ENCODE measurements at places on chromosomes 2 and 18. TPM values are rescaled to one million over a fixed set of nuclear protein-coding genes. Genes with fewer than 3 reads are reported as not detected.

DNA sequence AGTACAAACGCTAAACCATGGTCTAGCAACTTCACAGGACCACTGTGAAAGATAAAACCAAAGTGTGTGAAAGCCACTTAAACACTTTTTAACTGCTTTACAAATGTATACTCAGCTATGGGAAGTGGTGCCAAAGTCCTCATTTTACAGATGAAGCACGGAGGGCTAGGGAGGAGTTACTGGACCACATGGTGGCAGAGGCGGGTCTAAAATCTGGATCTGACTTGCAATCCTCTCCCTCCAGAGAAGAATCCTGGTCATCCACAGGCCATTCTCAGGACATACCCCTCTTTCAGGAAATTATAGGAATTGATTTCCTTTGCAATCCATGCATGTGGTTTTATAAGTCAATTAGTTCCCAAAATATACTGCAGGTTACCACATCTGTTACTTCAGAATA lies 84.6 kb upstream of the GYPC start:
- no peak for DNase-seq

GRCh38 chr2:221851531-221852045 lies 279.5 kb upstream of the EPHA4 start:
- DNase-seq, result no peak

- no peak for DNase-seq
Observed at GRCh38 chr2:116582850-116583249, 1231.6 kb upstream of the DDX18 start.

GRCh38 chr2:224850081-224850480 lies 133.9 kb upstream of the CCDC195 start:
- DNase-seq, result no peak

DNA sequence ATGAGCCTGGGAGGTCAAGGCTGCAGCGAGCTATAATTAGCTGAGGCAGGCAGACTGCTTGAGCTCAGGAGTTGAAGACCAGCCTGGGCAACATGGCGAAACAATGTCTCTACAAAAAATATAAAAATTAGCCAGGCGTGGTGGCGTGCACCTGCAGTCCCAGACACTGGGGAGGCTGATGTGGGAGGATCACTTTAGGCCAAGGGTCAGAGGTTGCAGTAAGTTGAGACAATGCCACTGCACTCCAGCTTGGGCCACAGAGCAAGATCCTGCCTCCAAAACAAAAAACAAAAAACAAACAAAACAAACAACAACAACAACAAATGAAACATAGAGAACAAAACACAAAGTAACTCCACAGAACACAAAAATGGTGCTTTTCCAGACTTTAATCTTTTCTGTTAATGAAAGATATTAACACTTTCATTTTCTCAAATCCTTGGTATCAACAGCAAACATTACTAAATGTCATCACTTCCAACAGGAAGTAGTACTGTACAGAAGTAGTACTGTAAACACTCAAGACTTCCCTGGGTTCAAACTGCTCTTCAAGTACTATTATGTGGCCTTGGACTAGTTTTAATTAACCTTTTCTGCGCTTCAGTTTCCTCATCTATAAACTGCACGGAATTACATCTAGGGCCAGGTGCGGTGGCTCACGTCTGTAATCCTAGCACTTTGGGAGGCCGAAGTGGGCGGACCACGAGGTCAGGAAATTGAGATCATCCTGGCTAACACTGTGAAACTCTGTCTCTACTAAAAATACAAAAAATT lies 27.9 kb downstream of the PUM2 start:
- no peak for DNase-seq

The ACKR3 gene
- 40.5 TPM for total RNA-seq

DNA sequence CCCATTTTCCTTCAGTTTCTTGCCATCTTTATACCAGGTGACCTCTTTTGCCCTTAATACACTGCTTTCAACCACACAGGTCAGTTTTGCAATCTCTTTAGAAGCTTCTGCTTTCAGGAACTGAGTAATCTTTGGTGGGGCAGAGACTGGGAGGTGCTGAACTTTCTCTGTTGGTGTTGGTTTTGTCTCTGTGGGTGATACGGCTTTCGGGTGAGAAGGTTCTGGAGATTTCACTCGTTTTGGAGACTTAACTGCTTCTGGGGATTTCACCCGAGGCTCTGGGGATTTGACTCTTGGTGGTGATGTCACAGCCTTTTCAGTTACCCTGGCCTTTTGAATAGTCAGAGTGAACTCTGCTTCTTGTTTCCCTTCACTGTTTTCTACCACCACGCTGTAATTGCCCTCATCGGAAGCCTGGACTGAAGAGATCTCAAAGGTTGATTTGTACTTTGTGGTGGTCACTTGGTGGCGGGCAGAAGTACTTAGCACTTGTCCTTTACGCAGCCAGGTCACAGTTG lies 50.4 kb downstream of the PLEKHA3 start:
- DNase-seq, result no peak

The HOXD13 gene
- not detected for total RNA-seq

DNA sequence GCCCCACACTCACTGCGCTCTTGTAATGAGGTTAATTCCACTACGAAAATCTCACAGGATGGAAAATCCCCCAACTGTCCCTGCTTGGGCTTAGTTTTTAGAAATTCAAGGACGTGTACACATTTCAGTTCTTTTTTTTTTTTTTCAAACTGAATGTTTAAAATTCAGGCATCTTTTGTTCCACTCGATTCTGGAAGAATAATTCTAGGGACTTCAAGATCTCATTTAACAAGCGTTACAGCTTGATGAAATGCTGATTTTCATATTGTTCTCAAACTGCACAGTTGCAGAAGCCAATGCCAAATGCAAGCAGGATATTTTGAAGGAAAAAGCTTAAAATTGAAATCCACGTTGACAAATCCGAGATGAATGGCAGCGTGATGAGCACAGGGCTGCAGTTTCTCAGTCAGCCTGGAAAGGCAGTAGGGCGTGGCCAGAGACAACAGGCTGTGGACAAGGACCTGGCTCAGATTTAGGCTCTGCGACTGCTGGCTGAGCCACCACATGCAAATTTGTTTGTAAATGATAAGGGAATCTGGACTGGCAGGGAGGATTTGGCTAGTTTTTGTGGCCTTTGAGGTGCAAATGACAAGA lies 128.1 kb upstream of the MYCN start:
- DNase-seq, result no peak

DNA sequence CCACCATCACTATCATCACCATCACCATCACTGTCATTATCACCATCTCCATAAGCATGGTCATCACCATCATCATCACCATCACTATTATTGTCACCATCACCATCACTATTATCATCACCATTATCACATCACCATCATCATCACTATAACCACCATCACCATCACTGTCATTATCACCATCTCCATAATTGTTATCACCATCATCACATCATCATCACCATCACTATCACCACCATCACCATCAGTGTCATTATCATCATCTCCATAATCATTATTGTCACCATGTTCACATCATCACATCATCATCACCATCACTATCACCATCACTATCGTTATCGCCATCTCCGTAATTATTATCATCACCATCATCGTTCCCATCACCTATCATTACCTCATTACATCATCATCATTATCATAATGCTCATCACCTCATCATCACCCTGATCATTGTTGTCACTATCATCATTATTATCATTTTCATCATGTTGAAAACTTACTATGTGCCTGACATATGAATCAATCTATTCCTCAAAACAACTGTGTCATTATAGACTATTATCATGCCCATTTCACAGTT lies 280.3 kb upstream of the HS6ST1 start:
- no peak for DNase-seq

DNA sequence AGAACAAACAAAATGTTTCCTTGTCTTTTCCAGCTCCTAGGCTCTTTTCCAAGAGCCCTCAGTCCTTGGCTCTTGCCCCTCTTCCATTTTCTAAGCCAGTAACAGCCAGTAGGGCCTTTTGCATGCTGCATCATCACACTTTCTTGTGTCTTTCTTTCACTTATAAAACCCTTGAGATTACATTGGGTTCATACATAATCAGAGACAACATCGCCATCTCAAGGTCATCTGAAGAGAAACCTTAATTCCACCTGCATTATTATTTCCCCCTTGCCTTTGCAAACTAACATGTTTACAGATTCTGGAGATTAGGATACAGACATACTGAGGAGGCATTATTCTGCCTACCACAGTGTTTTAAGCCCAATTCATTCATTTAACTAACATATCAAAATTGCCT lies 697.3 kb downstream of the TRIB2 start:
- no peak for DNase-seq

The DLX2 gene
- total RNA-seq, result 17.4 TPM

The CREG2 gene
- not detected for total RNA-seq

DNA sequence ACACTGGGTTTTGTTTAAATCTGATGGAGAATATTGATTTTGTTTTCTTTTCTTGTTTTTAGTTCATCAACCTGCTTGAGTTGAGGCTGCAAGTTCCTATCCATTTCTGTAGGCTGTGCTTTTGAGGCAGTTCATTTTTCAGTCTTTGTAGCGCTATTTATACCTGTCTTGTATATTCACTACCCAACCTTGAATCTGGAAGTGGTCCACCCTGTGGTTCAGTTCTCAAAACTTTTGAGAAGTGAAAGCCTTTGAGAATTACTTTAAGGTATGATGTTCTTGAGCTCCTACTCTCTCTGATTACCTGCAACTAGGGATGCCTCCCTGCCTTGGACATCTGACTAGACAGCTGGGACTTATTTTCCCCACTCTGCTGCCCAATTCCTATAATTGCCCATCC lies 53.5 kb upstream of the KCNE4 start:
- no peak for DNase-seq

GRCh38 chr2:45180779-45181178 lies 171.5 kb upstream of the SIX2 start:
- DNase-seq, result no peak

The C2orf66 gene
- 0.27 TPM for total RNA-seq

DNA sequence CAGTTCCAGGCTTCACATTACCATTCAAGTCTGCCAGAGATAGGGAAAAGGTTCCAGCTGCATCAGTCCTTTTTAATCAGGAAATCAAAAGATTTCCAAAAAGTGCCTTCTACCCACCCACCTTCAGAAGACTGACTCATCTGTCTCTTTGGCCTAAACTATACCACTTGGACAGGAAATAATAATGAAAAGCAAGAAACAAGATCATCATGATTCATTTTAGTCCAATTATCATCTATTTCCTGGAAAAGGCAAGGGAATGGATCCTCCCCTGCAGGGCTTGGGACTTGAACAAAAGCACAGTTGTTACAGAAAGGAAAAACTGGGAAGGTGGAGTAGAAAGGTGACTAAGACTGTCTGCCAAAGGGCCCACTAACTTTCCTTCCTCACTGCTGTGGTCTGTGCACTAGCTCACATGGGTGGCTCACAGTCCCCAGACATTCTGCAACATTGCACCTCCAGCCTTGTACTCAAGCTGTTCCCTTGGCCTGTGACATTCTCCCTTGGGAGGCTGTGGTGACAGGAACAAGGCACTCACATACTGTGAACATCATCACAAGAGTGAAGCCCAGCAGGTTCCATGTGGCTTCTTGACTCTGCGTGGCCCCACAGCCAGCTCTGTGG lies 75.3 kb downstream of the VSNL1 start:
- no peak for DNase-seq

DNA sequence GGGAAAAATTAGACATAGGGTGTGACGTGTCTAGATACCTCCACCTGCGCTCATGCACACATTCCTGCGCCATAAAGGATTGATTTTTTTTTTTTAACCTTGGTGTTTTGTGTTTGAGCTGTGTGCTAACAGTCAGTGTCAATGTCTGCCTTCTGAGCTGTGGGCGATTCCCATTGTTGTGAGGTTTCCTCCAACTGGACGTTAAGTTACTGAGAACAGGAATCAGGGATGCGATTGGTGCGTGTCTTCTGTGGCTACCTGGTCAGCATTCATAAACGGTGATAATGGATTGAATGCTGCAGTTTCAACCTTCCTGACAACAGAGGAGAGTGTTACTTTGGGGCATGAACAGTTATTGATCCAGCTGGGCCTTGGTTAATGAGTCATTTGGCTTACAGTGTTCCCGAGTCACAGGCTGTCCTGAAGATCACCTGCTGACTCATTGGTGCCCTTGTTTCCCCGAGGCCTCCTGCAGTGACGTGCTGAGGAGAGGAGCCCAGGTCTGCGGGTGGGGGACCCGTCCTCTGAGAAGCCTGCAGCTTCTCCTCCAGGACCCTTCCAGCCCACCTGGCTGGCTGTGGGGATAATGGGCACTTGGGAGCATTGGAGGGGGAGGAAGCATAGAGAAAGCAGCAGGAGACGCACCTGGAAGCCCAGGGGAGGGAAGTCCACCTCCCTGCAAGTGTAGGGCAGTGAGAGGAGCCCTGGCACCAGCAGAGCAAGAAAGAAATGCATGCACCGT lies 25.8 kb upstream of the CABYR start:
- no peak for DNase-seq

Measured in osteocyte (in vitro differentiated cells).